Daoy (cell line): ENCODE measurements at places on chromosomes 4 and X. TPM values are rescaled to one million over a fixed set of nuclear protein-coding genes. Genes with fewer than 3 reads are reported as not detected.

RAB41 gene
- not detected in 2 replicates for total RNA-seq

MRFAP1L1 gene
- total RNA-seq, result 92.5 and 151 TPM in 2 replicates

IL13RA2 gene
- 70.3 and 79.4 TPM in 2 replicates for total RNA-seq

MGARP gene
- total RNA-seq, result 2.0 TPM in 1 of 2 replicates, not detected in the other

FSTL5 gene
- total RNA-seq, result 0.06 TPM in 1 of 2 replicates, not detected in the other

RAB40A gene
- total RNA-seq, result 0.11 TPM in 1 of 2 replicates, not detected in the other

ZNF157 gene
- total RNA-seq, result 0.06 TPM in 1 of 2 replicates, not detected in the other

AR gene
- total RNA-seq, result 0.06 and 0.29 TPM in 2 replicates

SLIT2 gene
- total RNA-seq, result 0.29 and 0.39 TPM in 2 replicates

ODAPH gene
- total RNA-seq, result 0.97 TPM in 1 of 2 replicates, not detected in the other

PRIMPOL gene
- total RNA-seq, result 10.4 and 12.9 TPM in 2 replicates

HERC5 gene
- total RNA-seq, result 11.5 and 12.0 TPM in 2 replicates

HSFX3 gene
- not detected in 2 replicates for total RNA-seq
